ENCODE measurements at places on chromosomes 1 and 21.

GRCh38 chr1:230575886-230576500, 66.3 kb upstream of the COG2 start:
- DNase-seq, result no peak

GRCh38 chr1:18666317-18666920, 35.8 kb downstream of the PAX7 start:
- no peak for DNase-seq

GRCh38 chr1:147463022-147463421, 78.3 kb upstream of the BCL9 start:
- no peak for DNase-seq

DNA sequence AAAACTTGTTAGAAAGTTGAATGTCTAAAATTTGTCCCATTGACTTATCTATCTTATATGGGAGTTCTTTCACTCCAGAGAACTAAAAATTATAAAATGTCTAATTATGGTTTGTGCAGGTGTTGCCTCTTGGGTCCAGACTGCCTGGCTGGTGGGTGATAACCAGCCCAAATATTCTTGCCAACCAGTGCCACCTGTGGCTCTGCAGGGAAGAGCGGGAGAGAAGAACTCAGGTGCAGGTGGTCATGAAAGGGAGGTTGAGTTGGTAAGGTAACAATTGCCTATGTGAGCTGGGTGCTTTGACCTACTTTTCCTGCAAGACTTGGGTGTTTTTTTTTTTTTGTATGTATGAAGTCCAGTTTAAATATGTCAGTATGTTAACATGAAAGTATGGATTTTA, 10.2 kb downstream of the RPS6KC1 start:
- DNase-seq, result no peak

- DNase-seq, result no peak
These were observed 23.1 kb upstream of the OR10J4 start for GRCh38 chr1:159408862-159409400.

DNA sequence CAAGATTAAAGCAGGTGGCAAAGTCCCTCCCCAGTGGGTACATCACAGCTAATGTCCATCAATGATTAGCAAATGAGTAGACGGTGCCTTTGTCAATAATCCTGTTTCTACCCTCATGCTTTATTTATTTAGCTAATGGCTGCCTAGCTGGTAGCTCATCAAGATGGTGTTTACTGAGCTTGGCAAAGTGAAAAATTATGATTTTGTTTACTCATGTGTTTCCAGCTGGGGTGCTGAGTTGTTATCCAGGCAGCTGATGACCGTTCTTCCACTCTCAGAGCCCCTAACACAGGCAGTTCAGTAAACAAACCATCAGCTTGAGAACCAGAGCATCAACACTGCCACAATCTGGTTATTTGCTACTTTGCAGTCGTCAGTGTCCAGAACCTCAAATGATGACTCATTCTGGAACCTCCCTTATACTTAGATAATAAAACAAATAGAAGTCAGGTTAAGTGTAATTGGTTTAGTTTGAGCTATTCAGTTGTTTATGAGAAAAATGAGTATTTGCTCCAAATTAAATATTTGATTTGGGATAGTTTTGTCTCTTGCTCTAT, 163.9 kb downstream of the ST6GALNAC5 start:
- DNase-seq, result no peak

DNA sequence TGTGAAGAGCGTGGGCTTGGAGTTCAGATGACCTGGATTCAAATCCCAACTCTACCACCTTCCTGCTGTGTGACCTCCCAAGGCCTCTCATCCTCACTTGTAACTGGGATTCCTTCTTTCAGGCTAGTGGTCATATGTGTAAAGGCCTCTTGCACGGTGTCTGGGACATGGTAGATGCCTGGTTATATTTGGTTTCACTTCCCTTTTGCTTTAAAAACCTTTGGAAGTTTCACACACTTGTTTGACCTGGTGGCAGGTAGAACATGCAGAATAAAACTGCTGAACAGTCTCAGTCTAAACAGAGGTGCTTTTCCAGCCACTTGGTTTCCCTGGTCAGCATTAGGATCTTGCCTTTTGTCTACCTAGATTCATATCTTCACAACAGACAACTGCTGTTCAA, 37.0 kb upstream of the RCAN3 start:
- DNase-seq, result no peak

- DNase-seq, result no peak
These were observed 1.9 kb upstream of the GPR153 start for GRCh38 chr1:6262555-6263420.

GRCh38 chr1:91099746-91100621, 78.1 kb upstream of the ZNF644 start:
- no peak for DNase-seq

DNA sequence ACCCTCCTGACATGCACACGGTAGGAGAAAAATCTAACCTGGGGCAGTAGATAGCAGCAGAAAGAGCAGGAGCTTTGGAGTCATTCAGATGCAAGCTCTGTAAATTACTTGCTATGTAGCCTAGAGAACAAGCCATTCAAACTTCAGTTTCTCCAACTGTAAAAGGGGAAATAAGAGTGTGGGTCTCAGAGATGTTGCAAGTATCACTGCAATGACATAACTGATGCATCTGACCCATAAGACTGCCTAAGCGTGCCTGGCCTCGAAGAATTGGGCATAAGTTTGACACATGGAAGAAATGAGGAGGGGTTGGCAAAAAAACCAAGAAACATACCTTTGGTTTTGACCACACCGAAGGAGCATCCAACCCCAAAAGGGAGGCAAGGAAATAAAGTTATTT, 5.2 kb downstream of the AK2 start:
- no peak for DNase-seq

DNA sequence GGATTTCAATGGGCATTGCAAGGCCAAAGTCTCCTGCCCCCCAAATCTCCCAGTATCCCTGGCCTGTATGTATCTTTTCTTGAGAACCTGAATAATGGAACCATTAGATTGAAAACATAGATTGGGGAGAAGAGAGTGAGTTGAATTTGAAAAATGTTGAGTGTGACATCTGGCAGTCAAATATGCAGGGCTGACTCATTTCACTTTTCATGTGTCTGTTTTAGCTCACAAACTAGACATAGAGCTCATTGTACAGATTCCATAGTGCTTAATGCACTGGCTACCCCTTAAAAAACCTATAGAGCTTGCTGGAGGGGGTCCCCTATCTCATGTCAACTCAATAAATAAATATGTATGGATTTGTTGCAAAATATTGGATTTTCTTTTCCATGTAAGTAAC, 30.8 kb downstream of the DDR2 start:
- no peak for DNase-seq

- DNase-seq, result no peak
These were observed 355.7 kb upstream of the TMPRSS15 start for GRCh38 chr21:18759267-18759666.

GRCh38 chr1:161071886-161072371, 2.2 kb upstream of the ARHGAP30 start:
- DNase-seq, result peak; percentile 40

GRCh38 chr1:196423612-196424011, 184.6 kb downstream of the KCNT2 start:
- no peak for DNase-seq

GRCh38 chr1:43879996-43880395, 53.6 kb upstream of the ARTN start:
- no peak for DNase-seq

GRCh38 chr1:222852326-222852725, 37.5 kb downstream of the DISP1 start:
- DNase-seq, result no peak

DNA sequence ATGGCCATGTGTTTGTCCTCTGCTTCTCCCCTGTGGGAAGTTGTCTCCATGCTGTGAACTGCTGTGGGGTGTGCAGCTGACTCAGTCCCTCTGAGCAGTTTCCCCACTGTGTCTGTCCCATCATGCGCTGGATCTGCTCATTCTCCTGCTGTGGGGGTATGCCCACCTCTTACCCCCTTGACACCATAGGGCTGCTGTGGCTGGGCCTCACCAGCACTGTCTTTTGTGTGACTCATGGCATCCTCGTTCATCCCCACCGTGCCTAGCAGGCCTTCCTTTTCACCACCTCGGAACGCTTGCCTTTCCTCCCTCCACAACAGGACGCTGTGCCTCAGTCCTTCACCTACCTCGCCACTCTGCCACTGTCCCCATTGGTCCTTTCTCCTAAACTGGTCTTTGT, 27.3 kb downstream of the VANGL2 start:
- DNase-seq, result no peak

DNA sequence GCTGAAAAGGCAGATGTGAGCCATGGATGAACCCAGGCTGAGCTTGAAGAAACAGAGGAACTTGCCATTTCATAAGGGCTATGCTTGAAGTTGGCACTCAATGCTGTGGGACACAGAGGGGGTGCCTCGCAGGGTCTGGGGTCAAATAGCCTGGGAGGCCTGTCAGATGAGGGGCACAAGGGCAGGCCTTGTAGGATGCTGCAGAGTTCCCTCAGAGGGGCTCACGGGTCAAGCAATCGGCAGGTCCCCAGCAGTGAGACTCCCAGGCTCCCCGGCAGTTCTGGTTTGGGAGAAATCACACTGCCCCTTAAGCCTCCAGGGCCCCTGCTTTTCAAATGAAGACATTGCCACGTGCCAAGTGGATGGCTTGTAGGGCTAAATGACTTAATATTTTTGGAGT, 116.7 kb upstream of the GRIK3 start:
- DNase-seq, result no peak
